ENCODE measurements at places on chromosomes 6 and 20. TPM values are rescaled to one million over a fixed set of nuclear protein-coding genes. Genes with fewer than 3 reads are reported as not detected.

Gene TPBG
- 7.2 TPM for total RNA-seq

Gene DEF6
- total RNA-seq, result 2.1 TPM

Gene PPIL6
- 32.5 TPM for total RNA-seq

Gene GFRA4
- not detected for total RNA-seq

Gene WFDC2
- 9.0 TPM for total RNA-seq

Measured in diencephalon (tissue), 1 donor.